Heart right ventricle (tissue), 16 donors: ENCODE measurements at places on chromosomes 1 and 21.

DNA sequence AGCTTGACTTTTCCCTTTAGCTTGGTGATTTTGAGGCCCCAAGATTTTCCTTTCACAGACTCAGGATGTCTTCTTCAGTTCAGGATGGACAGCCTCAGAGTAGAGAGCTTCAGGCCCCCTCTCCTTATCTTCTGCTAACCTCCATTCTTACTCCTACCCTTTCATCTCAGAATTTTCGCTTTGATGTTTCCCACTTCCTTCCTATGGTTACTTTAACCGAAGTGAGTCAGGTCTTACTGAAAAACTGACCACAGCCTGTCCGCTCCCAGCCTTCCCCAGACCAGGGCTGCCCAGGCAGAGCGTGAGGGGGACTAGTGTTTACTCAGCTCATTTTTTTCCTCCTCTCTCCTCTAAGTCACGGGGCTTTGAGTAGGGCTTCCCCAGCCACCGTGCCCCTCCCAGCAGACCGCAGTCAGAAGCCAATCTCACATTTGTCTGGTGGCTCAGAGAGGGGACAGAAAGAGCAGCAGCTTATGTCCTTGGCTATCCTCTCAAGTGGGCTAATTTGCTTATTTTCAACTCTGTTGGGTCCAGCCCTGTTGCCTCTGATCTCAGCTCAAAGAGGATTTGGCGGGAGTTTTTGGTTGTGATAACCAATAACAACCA, 4.2 kb upstream of the IL19 start:
- peak; percentile 11 for DNase-seq

DNA sequence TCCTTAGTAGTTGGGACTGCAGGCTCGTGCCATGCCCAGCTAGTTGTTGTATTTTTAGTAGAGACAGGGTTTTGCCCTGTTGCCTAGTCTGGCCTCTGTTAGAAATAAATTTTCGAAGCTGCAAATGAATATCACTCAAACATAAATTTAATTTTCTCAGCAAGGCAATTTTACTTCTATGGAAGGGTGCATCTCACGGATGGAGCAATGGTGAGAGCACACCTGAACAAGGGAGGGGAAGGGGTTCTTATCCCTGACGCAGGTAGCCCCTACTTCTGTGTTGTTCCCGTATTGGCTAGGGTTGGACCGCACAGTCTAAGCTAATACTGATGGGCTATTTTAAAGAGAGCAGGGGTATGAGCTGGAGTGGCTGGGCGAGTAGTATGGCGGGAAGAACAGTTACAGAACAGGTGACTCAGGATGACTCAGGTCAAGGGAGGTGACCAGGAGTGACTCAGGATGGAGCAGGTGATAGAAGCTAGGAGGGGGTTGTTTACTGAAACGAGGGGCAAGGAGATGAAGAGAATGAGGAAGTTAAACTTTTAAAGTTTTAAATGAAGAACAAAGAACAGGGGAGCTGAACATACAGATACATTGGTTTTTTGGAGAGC, 7.5 kb downstream of the MDM4 start:
- no peak for DNase-seq

- DNase-seq = no peak
These were observed 1.3 kb upstream of the PBXIP1 start for GRCh38 chr1:154957091-154957657.

GRCh38 chr1:108691128-108691941, 775 bp upstream of the PRPF38B start:
- DNase-seq = no peak

DNA sequence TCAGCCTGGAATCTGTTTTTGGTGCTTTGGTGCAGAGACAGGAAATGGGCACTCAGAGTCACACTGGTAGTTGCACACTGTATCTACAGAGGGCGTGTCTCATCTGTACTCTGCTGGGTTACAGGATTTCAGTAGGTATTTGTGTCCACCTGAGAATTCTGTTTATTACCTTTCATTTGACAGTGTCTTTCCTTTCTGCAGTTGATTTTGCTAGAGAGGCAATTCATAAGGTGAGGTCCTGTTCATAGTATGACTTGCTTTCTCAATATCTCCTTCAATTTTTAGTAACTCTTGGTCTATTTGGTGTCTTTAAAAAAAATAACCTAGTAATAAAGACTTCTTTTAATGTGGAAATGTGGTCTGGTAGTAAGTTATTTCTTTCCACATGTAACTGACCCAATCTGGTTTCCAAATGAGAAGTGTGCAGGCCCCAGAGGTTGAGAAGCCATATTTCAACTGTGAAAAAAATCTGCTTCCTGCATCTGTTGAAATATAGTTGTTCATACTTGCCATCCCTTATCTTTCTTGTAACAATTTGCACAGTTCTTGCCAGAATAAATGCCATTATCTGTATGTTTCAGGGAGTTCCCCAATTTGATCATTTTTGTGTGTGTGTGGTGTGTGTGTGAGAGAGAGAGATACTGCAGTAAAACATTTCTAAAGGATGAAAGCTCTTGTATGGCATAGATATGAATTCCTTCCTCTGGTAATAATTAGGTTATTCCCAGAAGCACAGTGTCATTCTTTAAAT, 78.4 kb upstream of the DNAJC6 start:
- no peak for DNase-seq

- no peak for DNase-seq
These were observed 108.4 kb downstream of the NEK7 start for GRCh38 chr1:198265073-198265661.

- no peak for DNase-seq
These were observed 52.1 kb downstream of the FMO4 start for GRCh38 chr1:171366085-171366484.

DNA sequence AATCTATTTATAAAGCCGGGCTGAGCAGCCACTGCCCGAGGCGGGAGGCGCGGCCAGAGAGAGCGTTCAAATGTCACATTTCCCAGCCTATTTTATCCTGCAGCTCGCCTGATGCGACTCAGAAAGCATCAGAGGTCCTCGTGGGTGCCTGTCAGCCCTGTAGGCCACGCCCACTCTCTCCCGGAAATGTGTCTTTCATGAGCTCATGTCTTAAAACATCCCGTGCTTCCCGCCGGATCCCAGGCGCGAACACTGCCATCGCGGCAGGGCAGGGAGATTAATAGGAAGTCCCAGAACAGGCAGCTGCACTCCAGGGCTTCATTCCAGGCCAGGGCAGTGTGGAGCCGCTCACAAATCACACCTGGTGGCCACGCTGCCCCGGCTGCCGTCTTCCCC, 117.5 kb downstream of the PRDM16 start:
- DNase-seq = peak; percentile 67

DNA sequence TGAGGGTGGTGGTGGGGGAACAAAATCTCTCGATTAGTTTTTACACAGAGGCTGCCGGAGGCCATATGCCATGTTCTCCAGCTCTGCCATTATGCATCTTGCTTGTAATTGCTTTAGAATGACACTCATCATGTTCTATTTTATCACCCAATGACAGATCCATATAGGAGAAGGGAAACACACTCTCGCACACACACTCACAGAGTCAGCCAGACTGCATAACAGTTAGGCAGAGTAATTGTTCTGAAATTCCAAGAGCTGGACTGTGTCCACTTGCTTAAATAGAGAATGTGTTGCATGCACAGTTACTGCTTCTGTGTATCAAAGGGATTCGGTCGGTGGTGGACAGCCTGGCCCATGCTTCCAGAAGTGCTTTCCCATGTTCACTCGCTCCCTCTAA, 30.6 kb downstream of the KCND3 start:
- no peak for DNase-seq

DNA sequence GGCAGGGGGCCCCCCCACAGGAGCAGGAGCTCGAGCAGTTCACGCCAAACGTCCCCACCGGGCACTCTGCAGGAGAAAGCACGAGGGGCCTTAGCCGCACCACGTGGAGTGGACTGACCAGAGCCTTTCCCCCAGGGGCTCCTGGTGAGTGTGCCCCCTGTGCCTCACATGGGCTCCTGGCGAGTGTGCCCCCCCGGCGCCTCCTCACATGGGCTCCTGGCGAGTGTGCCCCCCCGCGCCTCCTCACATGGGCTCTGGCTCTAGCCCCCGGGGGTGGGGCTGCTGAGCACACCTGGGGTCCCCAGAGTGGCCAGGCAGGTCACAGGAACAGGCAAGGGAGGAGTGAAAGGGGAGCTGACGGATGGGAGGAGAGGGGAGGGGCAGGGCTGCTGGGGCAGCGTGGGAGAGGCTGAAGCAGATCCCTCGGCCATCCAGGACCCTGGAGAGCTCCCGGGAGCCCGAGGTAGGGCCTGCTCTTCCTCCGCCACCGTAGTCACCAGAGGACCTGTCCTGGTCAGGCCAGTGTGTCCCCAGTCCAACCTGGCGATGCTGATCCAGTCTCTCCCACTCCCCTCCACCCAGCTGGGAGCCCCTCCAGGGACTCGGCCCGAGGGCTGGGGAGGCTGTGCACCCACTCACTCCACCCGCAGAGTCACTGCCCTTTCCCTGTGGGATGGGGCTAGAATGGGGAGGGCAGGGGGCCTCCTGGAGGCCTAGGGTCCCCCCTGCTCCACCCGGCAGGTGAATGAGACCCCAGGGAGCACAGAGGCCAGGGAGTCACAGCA, 47.6 kb downstream of the ARHGEF16 start:
- DNase-seq = peak; percentile 29

DNA sequence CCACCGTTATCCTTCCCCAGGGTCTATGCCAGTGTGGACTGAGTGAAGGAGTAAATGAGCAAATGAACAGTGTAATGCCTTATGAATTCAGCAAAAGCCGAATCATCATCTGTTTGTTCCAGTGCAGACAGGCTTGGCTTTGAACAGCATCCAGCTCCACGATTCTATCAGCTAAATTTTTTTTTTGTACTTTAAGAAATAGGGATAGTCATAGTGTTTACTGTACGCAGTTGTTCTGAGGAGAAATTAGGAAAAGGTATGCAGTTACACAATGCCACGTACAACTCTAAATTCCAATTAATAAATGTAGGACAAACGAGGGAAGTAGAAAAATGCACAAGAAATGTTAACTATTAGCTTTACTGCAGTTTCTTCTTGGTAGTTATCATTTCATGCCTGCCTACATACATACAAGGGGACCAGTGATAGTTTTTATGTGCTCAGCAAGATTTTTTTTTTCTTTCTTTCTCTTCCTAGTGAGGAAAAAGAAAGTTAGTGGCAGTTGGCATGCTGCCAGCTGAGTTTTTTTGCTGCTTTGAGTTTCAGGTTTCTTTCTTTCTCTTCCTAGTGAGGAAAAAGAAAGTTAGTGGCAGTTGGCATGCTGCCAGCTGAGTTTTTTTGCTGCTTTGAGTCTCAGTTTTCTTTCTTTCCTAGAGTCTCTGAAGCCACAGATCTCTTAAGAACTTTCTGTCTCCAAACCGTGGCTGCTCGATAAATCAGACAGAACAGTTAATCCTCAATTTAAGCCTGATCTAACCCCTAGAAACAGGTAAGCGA, at the start of gene IFI44L:
IFI44L (plus strand) TSS at position 646 of the 777 bp plus-strand sequence. CDS start 7,468 bp downstream, outside the sequence.
- DNase-seq = peak; percentile 18

- DNase-seq = no peak
These were observed 115.8 kb upstream of the WNT4 start for GRCh38 chr1:22258698-22259097.

DNA sequence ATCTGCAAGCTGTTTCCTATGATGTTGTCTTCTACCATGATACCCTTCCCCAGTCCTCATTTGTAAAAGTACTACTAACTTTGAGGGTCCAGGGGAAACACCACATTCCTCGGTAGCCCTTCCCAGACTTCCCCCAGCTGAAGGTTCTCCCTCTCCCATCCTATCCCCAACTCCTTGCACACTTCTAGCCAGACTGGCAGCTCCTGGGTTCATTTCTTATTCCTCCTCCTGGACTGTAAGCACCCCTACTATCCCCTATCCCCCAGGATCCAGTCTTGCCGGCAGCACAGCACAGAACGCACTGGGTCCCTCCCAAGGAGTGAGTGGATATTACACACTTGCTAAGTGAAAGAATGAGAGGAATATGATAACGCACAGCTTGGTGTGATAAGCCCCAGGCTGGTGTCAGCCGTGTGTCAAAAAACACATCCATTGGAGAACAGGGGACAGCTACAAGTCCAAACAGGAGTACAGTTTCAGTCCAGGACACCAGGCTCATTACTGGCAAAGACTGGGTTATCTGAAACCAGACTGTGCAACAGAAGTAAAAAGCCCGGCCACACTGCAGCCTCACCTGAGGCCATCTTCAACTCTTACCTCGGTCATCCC, 100.2 kb downstream of the SSBP3 start:
- peak; percentile 36 for DNase-seq

DNA sequence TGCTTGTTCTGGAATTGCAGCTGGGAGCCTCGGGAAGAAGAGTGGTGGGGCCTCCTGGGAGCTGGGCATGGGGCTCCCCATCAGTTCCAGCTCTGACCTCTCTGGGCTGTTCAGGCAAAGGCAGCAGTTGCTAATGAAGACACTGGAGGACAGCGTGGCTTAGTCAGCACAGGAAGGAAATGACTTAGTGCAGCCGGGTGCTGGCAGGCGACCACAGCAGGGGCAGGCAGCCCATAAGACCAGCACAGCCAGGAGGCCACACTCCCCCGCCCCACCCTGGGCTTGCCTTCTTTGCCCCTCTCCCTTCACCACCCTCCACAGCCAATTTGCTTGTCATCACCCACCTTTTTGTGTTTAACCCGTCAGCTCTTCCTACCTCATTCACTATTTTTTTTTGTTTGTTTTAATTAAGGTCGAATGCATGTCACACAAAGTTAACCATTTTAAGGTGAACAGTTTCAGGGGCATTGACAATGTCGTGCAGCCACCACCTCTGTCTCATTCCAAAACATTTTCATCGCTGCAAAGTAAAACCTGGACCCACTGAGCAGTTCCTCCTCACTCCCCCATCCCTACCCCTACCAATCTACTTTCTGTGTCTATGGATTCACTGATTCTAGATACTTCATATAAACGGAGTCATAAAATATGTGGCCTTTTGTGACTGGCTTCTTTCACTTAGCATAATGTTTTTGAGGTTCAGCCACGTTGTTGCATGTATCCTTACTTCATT, 10.9 kb downstream of the OLIG2 start:
- no peak for DNase-seq

- no peak for DNase-seq
These were observed 40.7 kb downstream of the NME7 start for GRCh38 chr1:169326956-169327268.

DNA sequence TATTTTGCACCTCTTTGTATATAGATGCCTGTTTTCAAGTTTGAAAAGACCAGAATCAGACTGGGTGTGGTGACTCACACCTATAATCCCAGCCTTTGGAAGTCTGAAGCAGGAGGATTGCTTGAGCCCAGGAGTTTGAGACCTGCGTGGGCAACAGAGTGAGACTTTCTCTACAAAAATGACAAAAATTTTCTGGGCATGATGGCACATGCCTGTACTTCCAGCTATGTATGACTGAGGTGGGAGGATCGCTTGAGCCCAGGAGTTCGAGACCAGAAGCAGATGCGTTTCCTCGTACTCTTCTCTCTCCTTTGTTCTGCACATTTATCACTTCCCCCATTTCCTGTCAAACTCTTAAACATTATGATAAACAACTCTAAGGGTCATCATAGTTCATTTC, 310.0 kb upstream of the SNX7 start:
- DNase-seq = no peak
